ENCODE measurements at places on chromosomes 16 and 17.
A peak's percentile ranks its signal among the peaks of the same experiment; 100 is the strongest.

GRCh38 chr17:74134991-74135390, 68.5 kb upstream of the RPL38 start:
- no peak for DNase-seq

DNA sequence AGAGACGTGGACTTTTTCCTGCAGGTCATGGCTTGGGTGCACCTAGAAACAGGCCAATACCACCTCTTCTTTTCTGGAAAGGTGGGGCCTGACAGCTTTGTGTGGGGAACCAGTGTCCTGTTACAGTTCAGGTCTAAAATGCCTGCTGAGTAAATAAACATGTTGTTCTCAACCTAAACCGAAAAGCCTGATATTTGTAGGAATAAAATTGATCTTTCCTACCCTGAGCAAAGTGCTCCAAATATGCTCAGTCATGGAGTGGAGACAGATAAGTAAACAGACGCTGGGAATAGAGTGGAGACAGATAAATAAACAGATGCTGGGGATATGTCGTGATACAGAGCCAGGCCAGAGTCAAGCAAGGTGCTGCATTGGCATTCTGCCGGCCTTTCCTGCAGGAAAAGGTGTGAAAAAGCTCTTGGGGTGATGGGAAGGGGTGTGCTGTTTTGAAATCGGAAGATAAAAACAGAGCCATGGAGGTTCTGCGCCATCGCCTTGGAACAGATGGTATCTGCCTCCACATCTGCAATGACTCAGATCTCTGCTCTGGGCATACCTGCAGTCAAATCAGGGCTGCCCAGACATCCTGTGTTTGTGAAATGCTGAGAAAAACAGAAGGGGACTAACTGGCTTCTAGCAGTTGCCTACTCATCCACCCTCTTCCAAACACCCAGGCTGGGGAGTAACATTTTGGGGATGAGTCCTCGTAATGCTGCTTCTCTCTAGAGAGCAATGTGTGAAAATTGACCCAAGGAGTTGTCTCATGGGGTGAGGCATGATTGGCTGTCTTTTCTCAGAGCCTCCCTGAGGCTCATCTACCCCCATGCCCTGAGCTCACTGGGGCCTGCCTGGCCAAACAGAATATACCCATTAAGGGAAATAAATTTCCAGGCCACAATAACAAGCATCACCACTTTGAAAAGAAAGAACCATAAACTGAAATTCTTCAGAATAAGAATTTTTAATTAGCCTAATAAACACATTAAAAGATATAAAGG, 16.8 kb upstream of the TRPV2 start:
- no peak for DNase-seq

- DNase-seq, result no peak
These were observed 154.3 kb downstream of the KATNIP start for GRCh38 chr16:27704252-27704651.

DNA sequence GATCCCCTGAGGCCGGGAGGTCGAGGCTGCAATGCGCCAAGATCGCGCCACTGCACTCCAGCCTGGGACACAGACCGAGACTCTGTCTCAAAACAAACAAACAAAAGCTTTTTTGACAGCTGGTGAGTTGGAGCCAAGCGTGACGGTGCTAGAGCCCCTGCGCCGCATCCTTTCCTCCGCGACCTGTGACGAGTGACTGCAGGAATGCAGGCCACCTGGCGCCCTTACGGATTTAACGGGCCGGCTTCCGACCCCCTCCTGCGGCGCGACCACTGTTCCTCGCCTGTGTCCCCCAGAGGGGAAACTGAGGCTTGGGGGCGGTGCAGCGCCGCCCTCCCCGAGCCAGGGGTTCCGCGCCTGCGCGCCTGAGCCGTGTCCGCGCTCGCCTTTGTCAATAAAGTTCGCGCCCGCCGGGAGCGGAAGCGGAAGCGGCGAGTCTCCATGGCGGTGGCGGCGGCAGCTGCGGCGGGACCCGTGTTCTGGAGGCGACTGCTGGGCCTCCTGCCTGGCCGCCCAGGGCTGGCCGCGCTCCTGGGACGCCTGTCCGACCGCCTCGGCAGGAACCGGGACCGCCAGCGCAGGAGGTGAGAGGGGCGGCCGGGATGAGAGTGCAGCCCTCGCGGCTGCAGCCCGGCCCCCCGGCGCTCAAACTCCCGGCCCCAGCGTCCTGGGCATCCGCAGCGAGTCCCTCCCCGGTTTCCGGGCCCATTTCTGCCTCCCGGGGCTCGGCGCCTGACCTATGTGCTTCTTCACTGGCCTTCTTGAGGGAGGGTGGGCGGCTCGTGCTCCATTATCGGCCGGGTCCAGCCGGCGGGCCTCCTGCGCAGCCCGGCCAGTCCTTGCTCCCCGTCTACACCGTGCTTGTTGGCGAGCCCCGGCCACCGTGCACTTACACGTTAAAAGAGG, at the start of gene PGS1:
Gene PGS1, plus strand, starts transcription at position 425 of the 906 bp plus-strand sequence. Its CDS starts 17 bp downstream, at position 442.
- peak; percentile 77 for DNase-seq

DNA sequence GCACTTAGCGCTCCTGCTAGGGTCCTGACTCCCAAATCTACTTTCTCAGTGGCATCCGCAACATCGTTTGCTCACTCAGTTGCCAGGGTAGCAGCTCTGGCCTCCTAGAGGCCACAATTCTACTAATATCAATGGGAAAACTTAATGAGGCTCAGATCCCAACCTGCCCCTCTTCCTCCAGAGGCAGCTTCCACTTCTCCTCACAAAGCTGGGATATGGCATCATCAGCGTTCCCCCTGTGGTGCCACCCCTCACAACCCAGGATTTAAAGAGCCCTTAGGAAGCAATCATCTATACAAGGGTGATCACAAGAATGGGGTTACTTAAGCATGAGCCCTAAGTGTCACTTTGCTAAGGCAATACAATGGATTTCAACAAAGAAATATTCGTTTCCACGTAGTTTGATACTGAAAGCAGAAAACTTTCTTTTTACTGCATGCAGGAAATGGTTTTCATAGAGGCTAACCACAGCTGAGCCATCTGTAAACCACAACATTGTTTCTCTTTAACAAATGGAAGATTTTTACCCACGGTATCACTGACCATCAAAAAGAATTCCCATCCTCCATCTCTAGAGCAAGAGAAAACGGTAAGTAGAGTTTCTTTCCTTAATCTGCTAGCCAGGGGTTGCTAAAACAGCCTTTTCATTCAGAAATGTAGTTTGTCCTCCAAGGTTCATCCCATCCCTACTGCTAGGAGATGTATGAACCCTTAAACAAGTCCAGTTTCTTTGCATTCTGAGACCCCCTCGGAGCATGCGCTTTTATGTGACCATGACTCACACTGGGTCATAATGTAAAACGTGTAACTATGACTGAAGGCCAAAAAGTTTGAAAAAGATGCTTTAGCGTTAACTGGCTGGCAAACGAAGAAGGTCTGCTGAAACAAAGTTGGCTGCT, 68.3 kb upstream of the BCAR1 start:
- peak; percentile 23 for DNase-seq

GRCh38 chr16:19443659-19444058, 26.0 kb downstream of the TMC5 start:
- DNase-seq, result no peak

DNA sequence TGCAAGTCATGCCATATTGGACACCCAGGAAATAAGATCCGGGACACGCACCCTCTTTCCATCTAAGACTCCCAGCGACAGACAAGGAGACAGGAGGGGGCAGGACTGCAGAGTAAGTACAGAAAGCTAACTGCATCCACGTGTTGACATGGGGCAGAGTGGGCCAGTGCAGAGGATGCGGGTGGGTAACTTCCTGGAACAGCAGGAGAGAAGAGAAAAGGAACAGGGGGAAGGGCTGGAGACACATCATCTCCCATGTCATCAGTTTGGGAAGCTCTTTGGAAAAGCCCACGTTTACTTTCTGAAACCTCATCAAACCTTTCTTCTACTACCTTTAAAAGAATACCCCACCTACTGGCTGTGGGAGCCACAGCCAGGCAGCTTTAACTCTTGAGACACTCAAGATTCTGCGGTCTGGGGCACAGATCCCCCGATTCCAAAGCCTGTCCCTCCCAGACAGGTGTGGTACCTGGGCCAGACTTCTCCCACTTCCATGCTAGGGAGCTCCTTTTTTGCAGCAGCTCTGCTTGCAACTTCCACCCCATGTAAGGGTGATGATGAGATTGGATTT, 273.5 kb upstream of the RPL38 start:
- DNase-seq, result no peak

DNA sequence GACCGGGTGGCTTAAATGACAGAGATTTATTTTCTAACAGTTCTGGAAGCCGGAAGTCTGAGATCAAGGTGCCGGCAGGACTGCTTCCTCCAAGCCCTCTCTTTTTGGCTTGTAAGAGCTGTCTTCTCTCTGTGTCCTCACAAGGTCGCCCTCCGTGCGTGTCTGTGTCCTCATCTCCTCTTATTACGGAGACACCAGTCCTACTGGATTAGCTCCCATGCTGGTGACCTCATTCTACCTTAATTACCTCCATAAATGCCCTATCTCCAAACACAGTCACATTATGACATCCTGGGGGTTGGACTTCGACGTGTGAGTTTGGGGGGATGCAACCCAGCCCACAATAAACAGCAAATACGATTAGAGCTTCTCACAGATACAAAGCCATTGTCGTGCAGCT, 161.5 kb downstream of the FOXL1 start:
- DNase-seq, result no peak

All from CD4-positive, alpha-beta T cell treated with Interleukin-2 at 100 ng/mL for 4 hours (primary cell).